ENCODE measurements at places on chromosomes 3 and 15. TPM values are rescaled to one million over a fixed set of nuclear protein-coding genes. Genes with fewer than 3 reads are reported as not detected.

GOLGA6A gene
- under 0.01 TPM for total RNA-seq

PDIA5 gene
- total RNA-seq = 20.2 TPM

ETV5 gene
- 5.1 TPM for total RNA-seq

OXTR gene
- 0.27 TPM for total RNA-seq

MESP1 gene
- 1.3 TPM for total RNA-seq
